ENCODE measurements at places on chromosomes 7 and 10.
A peak's percentile ranks its signal among the peaks of the same experiment; 100 is the strongest.

DNA sequence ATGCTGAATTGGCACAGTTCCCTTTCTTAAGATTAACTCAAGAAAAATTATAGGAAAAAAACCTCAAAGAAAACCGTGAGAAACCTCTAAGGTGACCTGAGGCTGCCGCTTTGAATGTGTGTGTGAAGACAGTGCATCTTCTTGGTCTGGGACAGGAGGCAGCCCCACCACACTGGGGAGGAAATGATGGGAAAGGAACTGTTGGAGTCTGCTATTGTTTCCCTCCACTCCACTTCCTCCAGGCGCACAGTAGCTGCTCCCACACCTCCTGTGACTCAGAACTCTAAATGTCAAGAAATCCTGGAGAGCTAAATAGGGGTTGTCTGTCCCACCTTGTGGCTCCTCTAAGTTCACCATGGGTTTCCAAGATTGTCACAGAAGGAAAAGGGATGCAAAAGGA lies 179.4 kb downstream of the PDE1C start:
- no peaks in the 10 kb centered on the region for H3K36me3 ChIP-seq
- no peak for DNase-seq
- no peak overlapping the region for H3K4me3 ChIP-seq
- H3K27me3 ChIP-seq = no peaks in the 10 kb centered on the region

DNA sequence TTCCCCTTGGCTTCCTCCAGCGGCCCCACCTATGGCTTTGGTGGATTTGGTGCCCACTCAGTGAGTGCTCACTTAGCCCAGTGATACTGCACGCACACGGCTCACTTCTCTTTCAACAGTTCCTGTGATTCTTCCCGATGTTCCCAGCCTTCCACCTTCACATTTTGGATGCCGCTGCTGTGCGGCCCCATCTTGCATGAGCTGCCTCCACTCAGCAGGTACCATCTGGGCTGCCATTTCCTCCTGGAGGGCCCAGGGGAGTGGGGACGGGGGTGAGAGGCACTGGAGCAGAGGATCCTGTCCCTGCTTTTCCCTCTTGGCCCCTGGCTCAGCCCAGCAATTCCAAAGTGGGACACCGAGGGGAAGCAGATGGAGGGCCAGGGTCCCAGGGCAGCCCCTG lies 323.3 kb upstream of the ZNF32 start:
- no peak overlapping the region for H3K27ac ChIP-seq
- H3K4me1 ChIP-seq = no peaks in the 10 kb centered on the region
- DNase-seq = no peak
- no peaks in the 10 kb centered on the region for H3K36me3 ChIP-seq
- H3K4me3 ChIP-seq = no peak overlapping the region

GRCh38 chr7:90597563-90598253 lies 1.6 kb downstream of the CDK14 start:
- DNase-seq = no peak
- H3K4me1 ChIP-seq = peaks cover 45% of the 10 kb centered on the region
- H3K36me3 ChIP-seq = no peaks in the 10 kb centered on the region
- peak overlapping the region; percentile 93 for H3K27ac ChIP-seq
- peak overlapping the region; percentile 90 for H3K4me3 ChIP-seq
- no peaks in the 10 kb centered on the region for H3K27me3 ChIP-seq

DNA sequence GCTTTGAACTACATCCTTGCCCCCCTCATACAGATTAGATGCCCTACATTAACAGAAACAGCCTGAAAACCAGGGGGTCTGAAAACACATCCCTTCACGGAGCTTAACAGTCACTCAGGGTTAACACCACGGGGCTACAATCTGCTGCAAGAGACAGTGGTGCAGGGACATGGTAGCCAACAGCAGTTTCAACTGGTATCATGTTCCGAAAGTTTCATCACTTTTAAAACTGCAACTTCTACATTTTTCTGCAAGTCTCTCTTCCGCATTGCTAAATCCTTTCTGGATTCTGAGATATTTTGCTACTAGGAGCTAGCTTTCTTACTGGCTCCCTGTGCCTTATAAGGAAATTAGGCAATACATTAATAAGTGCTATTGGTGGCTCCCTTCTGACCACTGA lies 92.6 kb downstream of the JAZF1 start:
- H3K36me3 ChIP-seq = peaks cover under 1% of the 10 kb centered on the region
- no peak overlapping the region for H3K27ac ChIP-seq
- H3K27me3 ChIP-seq = no peaks in the 10 kb centered on the region
- DNase-seq = no peak
- H3K4me3 ChIP-seq = no peak overlapping the region

DNA sequence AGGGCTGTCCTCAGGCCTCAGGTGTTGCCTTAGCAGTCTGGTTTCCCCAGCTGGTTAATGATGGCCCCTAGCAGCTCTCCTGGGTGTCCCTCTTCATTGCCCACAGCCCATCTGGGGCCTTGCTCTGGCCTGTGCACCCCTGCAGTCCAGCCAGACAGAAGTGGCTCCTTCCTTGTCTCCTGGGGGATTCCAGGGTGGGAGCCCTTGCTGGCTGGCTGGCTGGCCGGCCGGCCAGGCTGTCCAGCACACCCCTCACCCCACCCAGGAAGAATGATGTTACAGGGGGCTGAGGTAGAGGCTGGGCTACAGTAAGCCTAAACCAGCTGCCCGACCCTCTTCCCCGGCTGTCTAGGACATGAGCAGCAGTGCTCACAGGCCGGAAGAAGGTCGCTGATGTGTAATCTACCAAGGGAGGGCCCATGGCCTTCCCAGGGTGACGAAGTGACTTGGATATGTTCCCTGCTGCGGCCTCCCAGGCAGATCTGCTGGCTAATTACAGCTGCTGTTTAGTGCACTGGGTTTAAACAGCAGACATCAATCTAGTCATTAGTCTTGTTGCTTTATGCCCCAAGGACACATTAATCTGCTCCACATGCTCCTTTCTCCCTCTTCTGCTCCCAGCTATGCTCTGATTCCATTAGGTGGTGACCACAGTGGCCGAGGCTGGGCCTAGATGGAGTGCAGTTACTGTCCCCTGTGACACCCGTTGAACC lies 53.8 kb upstream of the LRRC4 start:
- H3K27me3 ChIP-seq = no peaks in the 10 kb centered on the region
- H3K27ac ChIP-seq = no peak overlapping the region
- H3K4me3 ChIP-seq = no peak overlapping the region
- H3K4me1 ChIP-seq = no peaks in the 10 kb centered on the region
- DNase-seq = no peak
